ENCODE measurements at places on chromosomes 6 and 20.

DNA sequence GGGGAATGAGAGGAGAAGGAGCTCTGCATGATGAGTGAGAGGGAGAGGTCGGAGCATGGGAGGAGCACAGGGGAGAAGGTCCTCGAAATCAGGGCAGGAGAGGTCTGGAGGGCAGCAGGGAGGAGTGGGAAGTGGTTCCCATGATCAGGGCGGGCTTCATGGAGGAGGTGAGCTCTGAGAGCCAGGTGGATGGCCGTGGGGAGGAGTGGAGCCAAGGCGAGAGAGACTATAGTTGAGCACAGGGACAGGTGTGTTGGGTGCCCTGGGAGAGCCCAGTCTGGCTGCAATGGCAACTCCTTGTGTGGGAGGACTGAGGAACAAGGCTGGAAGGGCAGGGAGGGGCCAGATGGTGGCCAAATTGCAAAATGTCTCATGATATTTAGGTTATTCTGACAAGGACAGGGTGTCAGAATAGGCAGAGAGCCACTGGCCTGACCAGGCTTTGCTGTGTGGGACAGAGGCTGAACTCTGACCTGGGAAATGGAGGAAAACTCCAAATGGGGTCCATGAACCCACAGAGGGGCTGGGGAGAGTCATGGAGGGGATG is 21.4 kb downstream of the TTBK1 start:
- no peak for DNase-seq

GRCh38 chr20:63431944-63432343 is 40.5 kb downstream of the KCNQ2 start:
- DNase-seq: no peak

- DNase-seq: peak; percentile 67
Observed at GRCh38 chr6:11271228-11272020, 39.0 kb upstream of the NEDD9 start.

GRCh38 chr6:84095156-84095555 is 61.6 kb downstream of the MRAP2 start:
- no peak for DNase-seq

GRCh38 chr6:56798163-56798562 is 155.5 kb upstream of the DST start:
- DNase-seq: peak; percentile 86

DNA sequence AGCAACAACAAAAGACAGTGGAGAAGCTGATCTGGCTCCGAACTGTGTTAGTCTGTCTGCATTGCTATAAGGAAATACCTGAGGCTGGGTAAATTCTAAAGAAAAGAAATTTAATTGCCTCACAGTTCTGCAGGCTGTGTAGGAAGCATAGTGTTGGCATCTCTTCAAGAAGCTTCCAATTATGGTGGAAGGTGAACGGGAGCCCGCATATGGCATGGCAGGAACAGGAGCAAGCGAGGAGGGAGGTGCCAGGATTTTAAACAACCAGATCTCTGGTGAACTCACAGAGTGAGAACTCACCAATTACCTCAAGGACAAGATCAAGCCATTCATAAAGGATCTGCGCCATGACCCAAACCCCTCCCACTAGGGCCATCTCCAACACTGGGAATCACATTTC is 293.5 kb downstream of the SMOC2 start:
- DNase-seq: no peak

DNA sequence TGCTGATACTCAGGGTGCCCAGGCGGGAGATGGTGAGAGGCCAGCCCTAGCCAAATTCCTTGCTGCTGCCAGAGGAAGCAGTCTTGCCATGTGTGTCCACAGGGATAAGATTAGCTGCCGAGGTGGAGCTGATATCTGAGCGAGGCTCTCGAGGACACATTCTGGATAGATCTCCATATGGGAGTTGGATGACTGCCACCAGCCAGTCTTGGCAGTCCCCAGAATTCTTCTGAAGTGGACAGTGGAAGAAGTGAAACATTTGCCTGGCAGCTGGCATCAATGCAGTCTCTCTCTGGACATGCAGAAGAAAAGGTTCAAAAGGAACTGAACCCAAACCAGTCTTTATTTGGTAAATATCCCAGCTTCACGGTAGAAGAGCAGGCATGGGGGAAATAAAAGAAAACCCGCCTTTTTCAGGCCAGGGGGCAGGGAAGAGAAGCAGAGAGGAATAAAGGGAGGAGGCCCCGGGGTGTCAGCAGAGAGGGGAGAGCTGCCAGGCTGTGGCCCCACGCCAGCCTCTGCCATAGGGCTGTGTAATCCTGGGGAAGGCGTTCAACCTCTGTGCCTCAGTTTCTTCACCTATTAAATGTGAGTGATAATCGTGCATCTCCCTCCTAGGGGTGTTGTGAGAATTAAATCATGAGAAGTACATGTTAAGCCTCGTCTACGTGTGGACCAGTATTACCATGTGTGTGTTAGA is 3.7 kb upstream of the FUCA2 start:
- peak; percentile 7 for DNase-seq

- peak; percentile 94 for DNase-seq
Observed at GRCh38 chr6:100453701-100454521, 10.8 kb downstream of the SIM1 start.

- DNase-seq: peak; percentile 11
Observed at GRCh38 chr20:47809161-47809960, 24.1 kb upstream of the SULF2 start.

DNA sequence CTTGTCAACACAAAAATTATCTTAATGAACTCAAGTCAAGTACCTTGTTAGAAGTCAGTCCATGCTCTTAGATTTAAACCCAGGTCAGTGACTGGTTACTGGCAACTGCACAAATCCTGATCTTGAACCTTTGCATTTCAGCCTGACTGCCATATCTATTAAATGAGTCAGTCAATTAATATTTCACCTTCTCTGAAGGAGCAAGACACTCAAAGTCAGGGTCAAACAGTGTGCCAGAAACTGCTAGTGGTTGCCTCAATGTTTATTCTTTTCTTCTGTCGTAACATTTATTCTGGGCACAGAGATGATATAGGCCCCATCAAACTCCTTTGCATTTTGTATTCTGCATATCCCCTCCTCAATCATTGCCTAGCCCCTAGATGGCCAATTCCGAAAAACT is 193.9 kb upstream of the MOCS1 start:
- DNase-seq: no peak

- DNase-seq: no peak
Observed at GRCh38 chr20:46134716-46135115, 16.6 kb downstream of the CD40 start.

DNA sequence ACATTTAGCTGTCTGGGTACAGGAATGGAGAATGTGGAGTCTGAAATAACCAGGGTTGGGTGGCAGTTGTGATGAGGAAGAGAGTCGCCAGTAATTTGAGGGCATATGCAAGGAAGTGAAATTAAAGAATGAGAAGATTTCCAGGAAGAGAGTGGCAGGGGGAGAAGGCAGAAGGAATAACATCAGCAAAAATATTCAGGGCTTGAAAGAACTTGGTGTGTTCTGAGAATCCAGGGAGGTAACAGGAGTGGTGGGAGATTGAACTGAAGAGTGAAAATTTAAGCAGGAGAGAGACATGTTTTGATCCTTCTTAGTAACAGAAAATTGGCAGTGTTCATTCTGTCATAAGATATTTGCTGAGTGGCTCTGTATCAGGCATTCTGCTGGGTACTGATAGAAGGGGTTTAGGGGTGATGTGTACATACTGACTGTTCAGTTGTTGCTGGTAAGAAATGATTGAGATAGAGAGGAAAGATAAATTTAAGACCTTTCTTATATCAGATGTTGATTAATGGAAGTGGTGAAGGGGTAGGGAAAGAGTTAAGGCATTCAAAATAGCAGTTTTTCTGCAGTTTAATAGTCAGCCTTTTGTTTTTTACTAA is 54.7 kb downstream of the PHF20 start:
- DNase-seq: no peak

GRCh38 chr6:37793067-37793466 is 26.5 kb upstream of the ZFAND3 start:
- peak; percentile 28 for DNase-seq

DNA sequence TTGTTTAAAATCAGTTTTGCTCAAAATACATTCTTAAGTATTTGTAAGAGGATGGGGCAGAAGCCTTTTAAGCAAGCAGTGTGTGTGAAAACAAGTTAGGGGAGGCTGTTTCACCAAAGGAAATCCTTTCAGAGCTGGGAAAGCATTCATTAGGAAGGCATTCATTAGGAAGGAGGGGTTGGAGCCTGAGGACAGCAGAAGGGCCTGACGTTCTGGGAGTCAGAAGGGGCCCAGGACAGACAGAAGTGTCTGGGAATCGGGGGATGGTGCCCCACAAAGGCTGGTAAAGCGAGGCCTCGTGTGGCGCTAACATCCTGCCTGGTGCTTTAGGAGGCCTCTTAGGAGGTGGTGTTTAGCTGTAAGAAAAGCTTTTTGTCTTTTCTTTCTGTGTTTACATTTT is 80.6 kb upstream of the NXT1 start:
- no peak for DNase-seq

DNA sequence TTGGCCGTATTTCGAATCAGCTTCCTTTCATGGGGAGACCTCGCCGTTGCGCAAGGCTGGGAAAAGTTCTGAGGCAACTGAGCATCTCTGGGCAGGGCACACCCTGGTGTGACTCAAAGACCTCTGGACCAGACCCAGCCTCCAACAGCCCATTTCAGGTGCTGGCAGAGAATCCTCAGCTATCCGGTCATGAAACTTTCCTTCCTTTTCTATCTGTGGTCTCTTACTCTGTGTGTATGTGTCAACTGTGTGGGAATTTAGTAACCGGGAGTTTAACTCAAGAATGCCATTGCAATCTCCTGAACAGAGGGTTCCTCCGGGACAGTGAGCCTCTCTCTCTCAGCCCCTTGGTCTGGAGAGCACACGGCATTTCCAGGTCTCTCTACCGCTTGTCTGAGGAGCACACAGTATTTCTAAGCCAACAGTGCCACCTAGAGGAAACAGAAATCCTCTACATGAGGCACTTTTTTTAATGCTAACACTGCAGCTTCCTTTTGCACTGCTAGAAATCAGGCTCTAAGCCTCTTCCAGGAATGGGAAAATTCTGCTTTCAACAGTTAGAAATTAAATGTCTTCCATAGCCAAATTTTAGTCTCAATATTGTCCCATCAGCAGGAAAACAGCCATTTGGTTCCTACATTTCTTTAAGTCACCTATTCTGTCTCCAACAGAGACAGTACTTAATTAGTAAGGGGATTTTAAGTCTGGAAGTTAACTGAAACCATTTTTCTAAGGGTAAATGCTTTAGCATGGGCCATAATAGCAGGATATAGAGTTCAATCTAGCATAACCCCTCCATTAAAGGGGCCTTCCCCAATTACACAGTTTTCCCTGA is 32.7 kb downstream of the PLN start:
- peak; percentile 74 for DNase-seq

GRCh38 chr20:41533537-41534136 is 84.5 kb downstream of the CHD6 start:
- DNase-seq: no peak

DNA sequence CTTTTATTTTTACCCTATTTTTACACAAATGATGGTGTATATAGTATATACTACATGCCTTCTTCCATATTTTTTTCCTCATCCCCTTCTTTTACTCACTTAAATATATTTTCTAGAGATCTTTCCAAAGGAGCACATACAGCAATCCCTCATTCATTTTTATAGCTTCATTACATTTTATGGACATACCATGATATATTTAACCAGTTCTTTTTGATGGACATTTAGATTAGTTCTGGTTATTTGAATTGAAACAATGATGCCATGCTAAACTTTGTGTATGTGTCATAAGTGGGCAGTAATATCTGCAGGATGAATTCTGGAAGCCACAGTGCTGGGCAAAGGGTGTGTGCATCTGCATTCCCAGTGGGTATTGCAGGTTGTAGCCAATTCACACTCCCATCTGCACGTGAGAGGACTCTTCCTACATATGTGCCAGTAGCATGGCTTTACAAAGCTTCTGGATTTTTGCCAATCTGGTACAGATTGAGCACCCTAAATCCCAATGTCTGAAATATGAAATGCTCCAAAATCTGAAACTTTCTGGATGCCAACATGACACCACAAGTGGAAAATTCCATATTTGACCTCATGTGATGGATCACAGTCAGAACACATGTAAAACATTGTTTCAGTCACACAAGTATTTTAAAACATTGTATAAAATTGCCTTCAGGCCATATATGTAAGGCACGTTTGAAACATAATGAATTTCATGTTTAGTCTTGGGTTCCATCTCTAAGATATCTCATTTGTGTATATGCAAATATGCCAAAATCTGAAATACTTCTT is 127.2 kb downstream of the ARID1B start:
- DNase-seq: no peak

- DNase-seq: no peak
Observed at GRCh38 chr6:92180090-92180489, 1239.3 kb downstream of the EPHA7 start.

DNA sequence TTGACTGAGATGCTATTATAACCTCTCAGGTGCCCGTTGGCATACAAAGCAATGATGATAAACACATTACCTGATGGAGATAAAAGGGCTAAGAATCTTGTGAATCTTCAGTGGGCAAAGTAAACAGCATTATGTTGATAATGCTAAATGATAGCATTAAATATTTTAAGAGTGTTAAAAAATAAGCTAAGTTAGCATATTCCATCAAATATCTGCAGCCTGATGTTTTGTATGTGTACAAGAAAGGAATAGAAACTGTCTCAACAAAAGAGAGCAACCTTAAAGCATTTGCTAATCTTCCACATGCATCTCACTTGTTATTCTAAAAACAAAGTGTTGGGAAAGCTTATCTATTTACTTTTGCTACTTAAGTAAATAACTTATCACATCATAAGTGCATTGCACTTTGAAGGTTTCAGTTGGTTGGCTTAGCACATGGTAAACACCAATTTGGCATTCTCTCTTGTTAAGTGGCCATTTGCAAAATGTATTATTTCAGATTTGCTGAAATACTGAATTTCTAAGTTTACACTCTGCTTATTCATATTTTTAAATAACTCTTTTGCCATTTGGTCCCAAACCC is 151.6 kb downstream of the SYNDIG1 start:
- DNase-seq: no peak

DNA sequence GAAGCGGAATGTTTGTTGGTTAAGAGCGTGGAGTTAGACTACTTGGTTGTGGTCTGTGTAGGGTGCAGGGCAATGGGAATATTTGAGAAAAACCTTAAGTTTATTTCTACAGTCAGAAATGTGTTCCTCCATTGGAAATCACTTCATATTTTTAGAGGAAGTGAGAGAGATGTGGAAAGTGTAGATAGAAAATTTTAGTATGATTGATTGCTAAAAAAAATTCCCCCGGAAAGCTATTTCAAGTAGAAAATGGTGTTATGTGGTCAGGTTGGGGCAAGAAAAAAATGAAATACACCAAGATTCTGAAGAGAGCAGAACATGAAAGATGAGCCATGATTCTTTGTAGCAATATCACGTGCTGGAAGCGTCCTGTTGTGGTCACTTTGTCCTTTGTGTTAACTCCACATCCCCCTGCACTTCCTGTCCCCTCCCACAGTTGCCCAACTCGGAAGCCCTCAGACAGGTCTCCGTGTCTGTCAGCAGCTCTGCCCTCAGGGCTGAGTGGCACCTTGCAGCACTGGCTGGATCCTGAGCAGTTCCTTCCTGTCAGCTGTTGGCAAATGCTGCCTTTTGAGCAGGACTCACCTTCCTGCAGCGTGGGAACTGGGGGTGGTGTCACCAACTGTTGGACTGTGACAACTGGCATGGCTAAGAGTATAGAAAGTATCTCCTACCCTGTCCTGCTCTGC is 137.5 kb upstream of the SLC24A3 start:
- no peak for DNase-seq

- no peak for DNase-seq
Observed at GRCh38 chr20:53071833-53072232, 99.7 kb downstream of the TSHZ2 start.

All from EL (cell line).